Muscle of leg (tissue), 16 donors: ENCODE measurements at places on chromosomes 4 and X. TPM values are rescaled to one million over a fixed set of nuclear protein-coding genes. Genes with fewer than 3 reads are reported as not detected.

DNA sequence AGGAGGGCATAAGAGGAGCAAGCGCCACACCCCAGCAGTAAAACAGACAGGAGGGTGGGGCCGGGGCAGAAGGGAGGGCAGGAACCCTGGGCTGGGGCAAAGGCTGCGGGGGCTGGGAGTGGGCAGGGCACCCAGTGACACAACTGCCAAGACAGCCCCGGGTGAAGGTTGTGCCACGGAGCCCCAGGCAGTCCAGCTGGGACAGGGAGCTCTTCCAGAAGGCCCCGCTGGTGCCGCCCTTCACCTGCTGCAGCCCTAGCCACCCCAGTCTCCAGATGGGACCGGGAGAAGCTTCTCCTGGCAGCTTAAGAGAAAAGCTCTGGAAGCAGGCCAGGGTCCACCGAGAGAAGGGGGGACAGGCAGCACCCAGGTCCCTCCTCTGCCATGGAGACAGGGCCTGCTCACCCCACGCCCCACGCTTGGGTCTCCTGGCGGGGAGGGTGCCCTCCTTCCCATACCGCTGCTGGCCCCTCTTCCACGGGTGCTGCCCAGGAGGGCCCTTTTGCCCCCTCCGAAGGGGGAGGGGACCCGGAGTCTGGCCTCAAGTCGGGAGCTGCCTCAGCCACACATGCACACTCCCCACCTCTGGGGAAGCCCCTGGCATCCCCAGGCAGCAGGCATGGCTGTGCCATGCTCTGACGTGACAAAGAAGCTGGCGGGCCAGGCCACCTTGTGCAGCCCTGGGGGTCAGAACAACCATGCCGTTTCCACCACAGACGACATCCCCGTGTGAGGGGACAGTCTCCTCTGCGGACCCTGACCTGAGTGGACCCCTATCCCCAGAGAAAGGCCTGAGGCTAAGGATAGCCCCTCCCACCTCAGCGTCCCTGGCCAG lies 1.5 kb downstream of the DGKQ start:
- DNase-seq, result no peak

The SORCS2 gene
- polyA plus RNA-seq, result 10.4 TPM

The RNF128 gene
- 4.5 TPM for polyA plus RNA-seq

The CLDN2 gene
- polyA plus RNA-seq, result 2.3 TPM

GRCh38 chr4:123418351-123418931 lies 21.8 kb downstream of the SPRY1 start:
- DNase-seq, result peak; percentile 73

DNA sequence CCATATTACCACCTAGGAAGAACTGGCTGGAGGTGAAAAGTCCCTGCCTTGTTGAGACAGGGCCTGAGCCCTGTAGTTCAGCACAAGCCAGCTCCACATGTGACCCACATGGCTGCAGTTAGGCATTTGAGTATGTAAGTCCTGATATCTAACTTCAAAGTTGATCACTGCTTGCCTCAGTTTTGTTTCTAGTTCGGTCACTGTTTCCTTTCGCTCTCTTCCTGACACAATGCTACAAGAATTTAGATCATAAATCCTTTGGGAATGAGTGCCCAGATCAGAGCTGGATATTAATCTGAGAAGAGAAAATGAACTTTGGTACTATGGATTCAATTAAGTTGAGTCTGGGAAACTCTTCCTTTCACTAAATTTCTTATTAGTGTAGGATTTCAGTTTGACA lies 48.4 kb downstream of the AKAP4 start:
- DNase-seq, result peak; percentile 56

DNA sequence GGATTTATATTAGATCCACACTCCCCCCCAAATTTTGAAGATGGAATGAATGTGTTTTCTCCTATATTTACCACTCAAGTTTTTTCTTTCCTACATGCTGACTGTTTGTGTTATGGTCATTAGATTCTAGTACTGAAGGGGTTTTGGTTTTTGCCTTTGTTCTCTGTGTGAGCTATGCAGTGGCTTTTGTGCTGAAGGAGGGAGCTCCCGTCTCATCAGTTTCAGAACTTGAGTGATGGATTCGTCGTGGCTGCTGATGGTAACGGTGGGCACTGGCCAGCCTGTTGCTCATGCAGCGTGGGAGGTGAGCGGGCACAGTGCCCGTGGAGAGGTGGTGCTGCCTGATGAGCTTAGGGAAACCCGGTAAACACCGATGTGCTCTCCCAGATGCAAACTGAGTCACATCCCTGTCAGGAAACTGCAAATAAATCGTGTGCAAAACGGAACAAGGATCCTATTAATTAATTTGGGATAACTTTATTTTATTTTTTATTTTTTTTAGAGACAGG lies 101.5 kb downstream of the SORBS2 start:
- DNase-seq, result no peak

DNA sequence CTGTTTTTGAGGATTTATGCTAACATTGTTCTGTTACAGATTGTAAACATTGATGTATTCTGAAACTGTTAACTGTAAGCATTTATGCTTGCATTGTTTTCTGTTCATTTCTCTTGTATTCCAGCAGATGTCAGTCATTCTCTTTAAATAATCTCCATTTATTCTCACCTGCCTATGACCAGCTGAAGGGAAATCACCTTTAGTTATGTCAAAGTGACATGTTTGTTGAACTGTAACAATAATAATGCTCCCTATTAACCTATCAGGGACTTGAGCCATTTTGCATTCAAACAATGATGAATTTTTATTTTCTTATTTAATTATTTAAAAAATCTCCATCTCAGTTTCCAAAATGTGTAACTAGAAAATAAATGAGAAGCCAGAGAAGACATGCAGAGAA lies 58.0 kb downstream of the SPCS3 start:
- peak; percentile 6 for DNase-seq

- DNase-seq, result no peak
Measured at GRCh38 chr4:3200423-3201090, 48.4 kb upstream of the MSANTD1 start.

DNA sequence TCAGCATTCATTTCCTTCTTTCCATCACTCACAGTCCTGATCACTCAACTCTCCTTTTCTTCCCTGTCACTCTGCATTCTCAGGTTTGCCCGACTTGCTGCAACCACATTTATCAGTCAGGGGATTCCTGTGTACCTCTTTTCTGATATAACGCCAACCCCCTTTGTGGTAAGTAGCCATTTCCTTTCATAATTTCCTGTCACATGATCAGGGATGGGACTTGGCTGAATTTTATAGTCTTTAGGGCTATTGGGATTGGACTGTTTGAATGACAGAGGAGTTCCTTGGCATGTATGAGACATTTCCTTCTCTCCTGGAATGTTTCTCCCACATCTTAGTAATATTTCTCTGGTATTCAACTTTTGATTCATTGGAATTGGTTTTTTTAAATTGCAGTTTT lies 11.0 kb downstream of the PGM2 start:
- DNase-seq, result peak; percentile 16

DNA sequence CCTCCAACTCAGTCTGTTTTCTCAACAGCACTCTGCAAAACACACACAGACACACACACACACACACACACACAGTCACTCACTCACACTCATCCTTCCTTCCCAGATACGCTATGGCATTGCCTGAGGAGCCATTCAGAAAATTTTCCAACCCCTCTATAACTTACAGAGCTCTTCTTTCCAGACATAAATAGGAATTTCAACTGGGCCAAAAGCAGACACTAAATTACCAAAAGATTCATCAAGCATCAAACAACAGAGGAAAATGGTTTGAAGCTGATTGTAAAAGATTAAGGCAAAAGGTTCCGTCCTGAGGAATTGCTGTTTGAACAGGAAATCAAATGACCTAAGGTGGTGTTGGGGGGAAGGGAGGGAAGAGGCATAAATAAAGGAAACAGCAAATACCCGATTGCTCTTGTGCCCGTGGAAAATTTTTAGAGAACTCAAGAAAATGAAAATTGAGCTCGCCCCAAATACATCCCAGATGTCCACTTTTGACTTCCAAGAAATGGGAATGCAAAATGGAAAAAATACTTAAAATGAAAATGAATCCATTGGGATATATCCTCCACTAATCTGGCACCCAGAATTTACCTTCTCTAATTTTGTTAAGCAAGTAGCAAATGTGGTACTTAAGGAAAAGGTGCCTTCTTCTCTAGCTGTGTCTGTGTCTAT lies 183.6 kb downstream of the QDPR start:
- DNase-seq, result peak; percentile 86

The ANXA3 gene
- 6.1 TPM for polyA plus RNA-seq

GRCh38 chrX:8033175-8033574 lies 106.0 kb upstream of the PNPLA4 start:
- DNase-seq, result no peak

- peak; percentile 70 for DNase-seq
Measured at GRCh38 chr4:47668810-47669408, 169.0 kb downstream of the CORIN start.

- peak; percentile 84 for DNase-seq
Measured at GRCh38 chr4:169059306-169060211, 49.5 kb upstream of the CBR4 start.

- peak; percentile 10 for DNase-seq
Measured at GRCh38 chr4:121307445-121308327, 73.1 kb downstream of the QRFPR start.

- DNase-seq, result peak; percentile 13
Measured at GRCh38 chr4:42627885-42628646, 28.8 kb downstream of the ATP8A1 start.

- DNase-seq, result no peak
Measured at GRCh38 chrX:87679849-87680248, 162.2 kb downstream of the KLHL4 start.

GRCh38 chrX:15146515-15146914 lies 123.4 kb downstream of the ASB9 start:
- DNase-seq, result no peak

The SMPX gene
- polyA plus RNA-seq, result 184 TPM

GRCh38 chrX:39519030-39519488 lies 578.7 kb downstream of the BCOR start:
- peak; percentile 93 for DNase-seq

- DNase-seq, result no peak
Measured at GRCh38 chr4:161498155-161498554, 665.6 kb downstream of the FSTL5 start.

The NR3C2 gene
- polyA plus RNA-seq, result 9.2 TPM

DNA sequence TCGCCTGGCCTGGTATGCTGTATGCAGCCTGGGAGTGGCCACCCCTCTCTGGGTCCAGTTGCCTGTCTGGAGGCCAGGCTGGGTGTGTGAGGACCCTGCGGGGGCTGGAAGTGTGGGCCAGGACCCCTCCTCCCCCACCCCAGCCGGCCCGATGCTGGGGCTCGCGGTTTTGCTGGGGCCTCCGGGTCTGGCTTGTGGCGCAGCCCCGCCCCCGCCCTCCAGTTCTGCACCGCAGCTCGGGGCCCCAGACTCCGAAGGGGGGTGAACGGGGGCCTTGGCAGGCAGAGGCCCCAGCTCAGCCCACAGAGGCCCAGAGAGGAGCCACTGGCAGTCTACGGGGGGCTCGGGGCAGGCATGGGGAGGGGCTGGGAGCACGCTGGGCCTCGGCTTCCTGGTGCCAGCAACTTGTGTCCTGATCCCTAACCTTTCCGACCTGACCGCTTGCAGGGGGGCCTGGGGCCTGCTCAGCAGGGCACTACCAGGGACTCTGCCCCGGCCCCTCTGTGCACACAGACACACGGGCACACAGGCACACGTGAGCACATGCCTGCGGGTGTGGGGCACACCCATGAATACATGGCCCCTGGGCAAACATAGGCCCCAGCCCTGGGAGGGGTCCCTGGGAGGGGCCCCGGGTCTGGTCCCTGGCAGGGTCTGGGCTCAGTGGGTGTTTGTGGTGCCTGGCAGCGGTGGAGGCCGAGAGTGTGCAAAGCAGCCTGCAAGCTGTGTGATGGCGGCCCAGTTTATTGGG lies 21.4 kb upstream of the FGFR3 start:
- no peak for DNase-seq

DNA sequence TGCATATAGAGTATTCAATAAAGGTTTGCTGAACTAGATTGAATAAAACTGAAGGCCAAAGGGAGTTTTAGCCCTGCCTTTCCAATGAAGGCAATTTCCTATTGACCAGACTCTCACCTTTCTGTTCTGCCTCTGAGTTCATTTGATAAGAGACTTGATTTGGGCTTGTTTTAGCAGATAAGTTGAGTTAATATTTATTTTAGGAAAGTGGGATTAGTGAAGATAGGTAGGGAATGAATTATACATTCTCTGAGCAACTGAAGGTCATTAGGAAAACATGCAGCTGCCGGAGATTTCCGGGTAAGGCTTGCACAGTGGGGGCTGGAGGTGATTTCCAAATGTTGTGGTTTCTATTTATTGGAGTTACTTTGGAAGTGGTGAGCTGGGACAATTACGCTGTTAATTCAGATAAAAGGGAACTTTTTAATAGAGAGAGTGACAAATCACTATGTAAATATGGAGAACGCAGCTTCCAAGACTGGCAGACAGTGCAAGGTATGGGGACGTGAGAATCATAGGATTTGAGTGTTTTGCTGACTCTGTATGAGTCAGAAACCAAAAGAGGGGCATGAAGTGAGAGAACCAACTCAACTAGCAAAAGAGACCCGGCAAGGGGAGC lies 553.6 kb upstream of the BOD1L1 start:
- no peak for DNase-seq

The CSN1S1 gene
- polyA plus RNA-seq, result not detected

The NKAP gene
- polyA plus RNA-seq, result 7.9 TPM

- DNase-seq, result peak; percentile 58
Measured at GRCh38 chrX:139932073-139932900, 566 bp downstream of the ATP11C start.
